ENCODE measurements at places on chromosomes 4 and X.

- DNase-seq: no peak
Measured at GRCh38 chr4:1305261-1305711, 15.6 kb downstream of the MAEA start.

DNA sequence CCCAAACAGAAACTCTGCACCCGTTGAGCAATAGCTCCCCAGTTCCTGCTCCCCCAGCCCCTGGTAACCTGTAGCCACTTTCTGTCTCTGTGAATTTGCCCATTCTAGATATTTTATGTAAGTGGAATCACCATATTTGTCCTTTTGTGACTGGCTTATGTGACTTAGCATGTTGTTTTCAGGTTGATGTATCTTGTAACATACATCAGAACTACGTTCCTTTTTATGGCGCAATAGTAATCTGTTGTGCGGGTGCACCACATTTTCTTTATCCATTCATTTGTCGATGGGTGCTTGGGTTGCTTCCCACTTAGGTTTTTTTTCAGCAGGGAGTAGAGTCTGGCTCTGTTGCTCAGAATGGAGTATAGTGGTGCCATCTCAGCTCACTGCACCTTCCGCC lies 6.6 kb upstream of the PDZD4 start:
- no peak for DNase-seq

- no peak for DNase-seq
Measured at GRCh38 chr4:154422152-154422551, 69.4 kb downstream of the DCHS2 start.

DNA sequence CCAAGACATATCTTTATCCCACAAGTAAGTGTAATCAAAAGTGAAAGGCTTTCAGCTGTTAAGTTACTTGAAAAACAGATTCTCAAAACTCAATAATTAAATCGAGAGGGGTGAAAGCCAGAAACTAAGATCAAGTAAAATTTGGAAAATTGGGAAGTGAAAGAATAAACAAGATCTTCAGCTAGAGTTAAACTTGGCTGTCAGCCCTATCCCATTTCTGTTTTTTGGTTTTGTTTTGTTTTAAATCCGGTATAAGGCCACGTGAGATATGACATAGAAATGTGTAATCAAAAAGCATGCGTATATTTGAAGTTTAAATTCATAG lies 856.8 kb downstream of the STIM2 start:
- no peak for DNase-seq

DNA sequence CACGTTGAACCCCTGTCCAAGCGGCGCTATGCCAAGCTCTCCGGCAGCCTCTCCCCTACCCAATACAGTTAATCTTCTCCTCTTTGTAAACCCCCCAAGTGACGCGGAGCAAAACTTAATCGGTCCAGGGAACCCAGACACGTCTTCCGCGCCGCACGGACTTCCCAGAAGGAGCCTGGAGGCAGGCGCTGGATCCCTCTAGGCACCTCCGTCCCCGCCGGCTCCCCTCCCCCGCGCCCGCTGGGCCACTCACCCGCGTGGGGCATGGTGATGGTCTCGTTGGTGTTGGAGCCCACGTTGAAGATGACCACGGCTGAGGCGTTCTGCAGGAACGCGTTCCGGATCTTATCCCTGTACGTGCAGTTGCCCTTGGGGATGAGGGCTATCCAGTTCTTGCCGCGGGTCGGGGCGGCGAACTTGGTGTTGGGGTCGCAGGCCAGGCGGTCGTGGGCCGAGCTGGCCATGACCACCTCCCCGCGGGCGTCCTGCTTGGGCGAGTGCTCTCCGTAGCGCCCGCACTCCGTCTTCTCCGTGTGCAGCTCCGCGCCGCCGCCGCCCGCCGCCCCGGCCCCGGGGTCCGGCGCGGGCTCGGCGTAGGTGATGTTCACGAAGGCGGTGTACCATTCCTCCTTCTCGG lies 1.1 kb downstream of the RNF150 start:
- no peak for DNase-seq

DNA sequence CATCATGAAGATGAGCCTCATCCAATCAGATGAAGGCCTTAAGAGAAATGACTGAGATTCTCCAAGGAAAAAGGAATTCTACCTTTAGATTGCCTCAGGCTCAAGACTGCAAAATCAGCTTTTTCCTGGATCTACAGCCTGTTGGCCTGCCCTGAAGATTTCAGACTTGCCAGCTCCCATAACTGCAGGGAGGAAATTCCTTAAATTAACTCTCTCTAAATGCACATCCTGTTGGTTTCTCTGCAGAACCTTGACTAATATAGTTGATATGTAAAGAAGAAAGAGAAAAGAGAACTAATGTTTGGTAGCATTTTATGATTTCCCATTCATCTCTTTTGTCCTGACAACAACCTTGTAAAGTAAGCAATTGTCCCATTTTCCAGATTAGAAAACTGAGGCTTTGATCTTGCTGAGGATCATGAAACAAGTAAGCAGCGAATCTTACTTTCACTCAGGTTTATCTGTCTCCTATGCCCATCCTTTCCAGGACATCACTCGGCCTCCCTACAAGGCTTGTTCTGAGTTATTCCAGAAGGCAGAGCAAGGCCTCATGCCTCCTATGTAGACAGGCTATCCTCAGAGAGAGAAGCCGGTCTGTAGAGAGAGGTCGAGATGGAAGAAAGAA lies 115.0 kb upstream of the LDB2 start:
- no peak for DNase-seq

GRCh38 chr4:150126864-150127203 lies 48.6 kb downstream of the DCLK2 start:
- no peak for DNase-seq

DNA sequence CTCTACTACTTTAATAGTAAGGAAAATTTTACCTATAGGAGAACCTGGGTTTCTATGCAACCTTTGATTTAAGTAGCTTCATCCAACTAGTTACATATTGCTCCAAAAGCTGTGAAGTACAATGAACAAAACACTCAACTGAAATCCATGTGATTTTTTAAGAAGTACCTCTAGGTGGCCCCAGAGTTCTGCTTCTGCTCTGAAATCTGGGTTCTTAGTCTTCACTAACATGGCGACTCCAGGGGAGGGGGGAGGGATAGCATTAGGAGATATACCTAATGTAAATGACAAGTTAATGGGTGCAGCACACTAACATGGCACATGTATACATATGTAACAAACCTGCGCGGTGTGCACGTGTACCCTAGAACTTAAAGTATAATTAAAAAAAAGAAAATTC lies 73.4 kb upstream of the MAGEB2 start:
- no peak for DNase-seq

DNA sequence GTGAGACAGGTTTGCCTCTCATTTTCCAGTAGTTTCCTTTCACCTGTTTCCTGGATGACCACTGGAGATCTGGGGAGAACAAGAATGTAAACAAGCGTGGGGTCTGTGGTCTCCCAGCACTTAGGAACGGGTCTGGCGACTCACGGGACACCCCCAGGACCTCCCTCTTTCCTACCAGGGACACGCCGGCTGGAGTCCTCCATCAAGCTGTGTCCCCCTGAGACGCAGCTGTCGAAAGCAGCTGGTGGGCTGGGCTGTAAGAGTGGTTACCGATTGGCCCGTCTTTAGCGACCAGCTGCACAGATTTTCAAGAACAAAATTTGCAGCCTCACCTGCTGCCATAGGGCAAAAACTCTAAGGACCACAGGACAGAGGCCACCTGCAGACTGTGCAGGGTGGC lies 11.9 kb downstream of the LRPAP1 start:
- DNase-seq: no peak

GRCh38 chr4:183300070-183300469 lies 20.0 kb downstream of the CLDN22 start:
- DNase-seq: no peak

DNA sequence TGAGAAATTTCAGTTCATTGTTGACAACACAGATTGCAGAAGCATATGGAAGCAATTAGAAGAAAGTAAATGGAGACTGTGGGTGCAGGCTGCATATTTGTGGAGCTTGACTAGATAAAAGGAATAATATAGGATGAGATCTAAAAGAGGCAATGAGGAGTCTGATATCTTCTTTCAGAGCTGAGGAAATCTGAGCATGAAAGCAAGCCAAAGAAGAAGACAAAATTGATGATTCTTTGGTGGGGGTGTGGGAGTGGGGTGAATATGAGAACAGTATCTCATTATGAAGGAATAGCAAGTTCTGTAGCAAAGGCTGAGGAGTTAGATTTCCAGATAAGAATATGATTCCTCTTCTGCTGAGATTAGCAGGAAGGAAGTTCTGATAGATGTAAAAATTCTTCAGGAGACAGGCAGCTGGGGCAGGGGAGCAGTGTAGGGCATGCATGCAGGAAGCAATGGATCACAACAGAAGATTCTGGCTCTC lies 6.1 kb upstream of the PDHA2 start:
- DNase-seq: no peak

- DNase-seq: no peak
Measured at GRCh38 chrX:155094468-155095061, 23.3 kb downstream of the BRCC3 start.

GRCh38 chr4:184528051-184528450 lies 53.7 kb upstream of the IRF2 start:
- no peak for DNase-seq

DNA sequence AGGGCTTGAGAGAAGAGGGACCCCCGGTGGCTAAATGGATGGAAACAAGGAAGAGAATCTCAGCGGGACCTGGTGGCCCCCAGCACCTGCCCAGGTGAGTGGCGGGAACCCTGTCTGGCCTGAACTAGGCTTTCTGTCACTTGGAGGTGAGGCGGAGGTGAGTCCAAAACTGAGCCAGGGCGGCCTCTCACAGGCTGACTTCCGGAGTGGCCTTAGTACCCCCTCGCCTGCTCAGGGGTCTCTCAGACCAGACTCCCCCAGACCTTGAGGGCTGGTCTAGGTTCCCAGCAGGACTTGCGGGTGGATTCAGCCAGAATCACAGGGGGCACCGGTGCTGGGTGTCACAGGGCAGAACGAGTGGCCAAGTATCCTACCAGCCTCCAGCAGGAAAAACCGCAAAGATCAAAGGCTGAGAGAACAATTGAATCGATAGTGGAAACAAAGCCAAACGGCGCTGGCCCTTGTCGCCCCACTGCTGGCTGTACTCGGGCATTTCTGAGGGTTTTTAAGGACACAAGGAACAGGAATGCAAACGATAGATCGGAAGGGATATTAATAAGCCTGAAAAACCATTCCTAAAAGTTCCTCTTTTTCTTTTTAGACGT lies 67.8 kb downstream of the WFS1 start:
- no peak for DNase-seq

GRCh38 chr4:40910706-40911105 lies 161.0 kb downstream of the NSUN7 start:
- no peak for DNase-seq

DNA sequence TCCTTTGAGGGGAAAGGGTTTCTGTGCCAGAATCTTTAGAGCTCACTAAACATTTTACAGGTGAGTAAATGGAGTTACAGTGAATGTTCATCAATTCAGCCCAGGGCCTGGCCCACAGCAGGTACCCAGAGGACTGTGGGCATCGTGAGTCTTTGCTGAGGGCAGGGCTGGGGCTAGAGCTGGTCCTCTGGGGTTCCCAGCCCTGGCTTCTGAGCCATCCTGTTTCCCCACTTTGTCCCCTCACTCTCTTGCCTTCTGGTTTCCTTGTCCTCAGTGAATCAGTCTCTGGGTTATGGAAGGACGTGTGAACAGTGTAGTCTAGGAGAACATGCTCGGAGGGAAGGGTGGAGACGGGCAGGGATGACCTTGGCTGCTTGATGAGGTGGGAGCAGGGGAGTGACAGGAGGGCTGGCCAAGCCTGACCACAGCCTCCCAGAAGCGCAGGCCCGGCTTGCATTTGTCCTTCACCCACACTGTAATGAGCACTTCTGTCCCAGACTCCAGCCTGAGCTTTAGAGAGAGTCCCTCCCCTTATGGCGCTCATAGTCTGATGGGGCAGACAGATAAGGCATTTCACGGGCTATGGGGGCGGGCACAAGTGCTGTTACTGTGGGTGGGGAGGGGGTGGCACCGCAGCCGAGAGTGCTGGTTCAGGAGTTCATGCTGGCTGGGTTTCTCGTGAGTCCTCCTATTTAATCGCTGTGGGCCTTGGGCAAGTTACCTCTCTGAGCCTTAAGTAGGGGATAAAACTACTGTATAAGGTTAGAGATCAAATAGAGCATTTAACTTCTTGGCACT lies 17.3 kb downstream of the TBC1D14 start:
- DNase-seq: no peak

- no peak for DNase-seq
Measured at GRCh38 chr4:30904588-30904987, 184.4 kb downstream of the PCDH7 start.

GRCh38 chr4:21628916-21629610 lies 319.5 kb downstream of the KCNIP4 start:
- DNase-seq: no peak

DNA sequence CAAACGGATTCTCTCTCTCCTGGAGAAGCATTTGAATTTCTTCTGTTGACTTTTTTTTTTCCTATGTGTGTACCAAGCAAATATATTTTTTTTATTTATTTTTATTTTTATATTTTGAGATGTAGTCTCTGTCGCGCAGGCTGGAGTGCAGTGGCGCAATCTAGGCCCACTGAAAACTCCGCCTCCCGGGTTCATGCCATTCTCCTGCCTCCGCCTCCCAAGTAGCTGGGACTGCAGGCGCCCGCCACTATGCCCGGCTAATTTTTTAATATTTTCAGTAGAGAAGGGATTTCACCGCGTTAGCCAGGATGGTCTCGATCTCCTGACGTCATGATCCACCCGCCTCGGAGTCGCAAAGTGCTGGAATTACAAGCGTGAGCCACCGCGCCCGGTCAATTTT lies 549.5 kb upstream of the GNPDA2 start:
- DNase-seq: no peak

DNA sequence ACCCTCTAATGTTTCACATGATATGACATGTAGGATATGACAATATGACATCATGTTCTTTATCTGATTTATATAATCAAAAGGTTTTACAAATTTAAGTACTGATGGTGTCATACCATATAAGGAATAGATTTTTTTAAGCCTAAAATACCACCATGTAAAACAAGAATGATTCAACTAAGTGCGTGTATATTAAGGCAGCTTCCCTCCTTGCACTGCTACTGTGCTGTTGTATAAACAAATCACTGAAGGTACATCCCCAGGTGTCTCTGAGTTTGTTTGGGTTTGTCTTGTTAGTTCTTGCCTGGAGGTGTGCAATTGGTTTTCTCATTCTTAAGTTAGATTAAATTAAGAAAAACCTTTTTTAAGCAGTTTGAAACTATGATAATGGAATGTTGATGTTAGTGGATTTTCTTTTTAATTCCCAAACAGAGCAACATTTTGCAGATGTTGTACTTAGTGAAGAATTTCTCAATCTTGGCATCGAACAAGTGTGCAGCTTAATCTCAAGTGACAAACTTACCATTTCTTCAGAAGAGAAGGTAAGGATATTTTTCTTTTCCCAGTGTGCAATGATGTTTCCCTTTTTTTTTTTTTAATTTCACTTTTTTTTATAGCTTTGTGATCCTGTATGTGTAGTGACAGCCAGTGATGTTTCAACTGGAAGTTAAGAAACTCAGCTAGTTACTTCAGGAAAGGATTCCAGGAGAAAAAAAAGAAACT lies 33.4 kb upstream of the MSMO1 start:
- no peak for DNase-seq

Data from stimulated activated CD8-positive, alpha-beta memory T cell treated with anti-CD3 and anti-CD28 coated beads, Interleukin-7, amount 100 ng/mL, for 48 hours (primary cell).